Natural killer cell treated with Interleukin-12 subunit alpha and Interleukin-12 subunit beta and Interleukin-15 and Interleukin-18, amount 100 ng/mL, for 72 hours (primary cell): ENCODE measurements at places on chromosomes 13 and 19. TPM values are rescaled to one million over a fixed set of nuclear protein-coding genes. Genes with fewer than 3 reads are reported as not detected.
A peak's percentile ranks its signal among the peaks of the same experiment; 100 is the strongest.

GRCh38 chr13:100128373-100128772, 39.5 kb downstream of the PCCA start:
- H3K27me3 ChIP-seq: no peaks in the 10 kb centered on the region
- no peak for DNase-seq
- peaks cover 15% of the 10 kb centered on the region for H3K4me1 ChIP-seq

GRCh38 chr19:34241513-34242337, 12.6 kb upstream of the GARRE1 start:
- no peaks in the 10 kb centered on the region for H3K27me3 ChIP-seq
- H3K36me3 ChIP-seq: no peaks in the 10 kb centered on the region
- H3K27ac ChIP-seq: no peak overlapping the region
- H3K4me1 ChIP-seq: no peaks in the 10 kb centered on the region
- no peak overlapping the region for H3K4me3 ChIP-seq

DNA sequence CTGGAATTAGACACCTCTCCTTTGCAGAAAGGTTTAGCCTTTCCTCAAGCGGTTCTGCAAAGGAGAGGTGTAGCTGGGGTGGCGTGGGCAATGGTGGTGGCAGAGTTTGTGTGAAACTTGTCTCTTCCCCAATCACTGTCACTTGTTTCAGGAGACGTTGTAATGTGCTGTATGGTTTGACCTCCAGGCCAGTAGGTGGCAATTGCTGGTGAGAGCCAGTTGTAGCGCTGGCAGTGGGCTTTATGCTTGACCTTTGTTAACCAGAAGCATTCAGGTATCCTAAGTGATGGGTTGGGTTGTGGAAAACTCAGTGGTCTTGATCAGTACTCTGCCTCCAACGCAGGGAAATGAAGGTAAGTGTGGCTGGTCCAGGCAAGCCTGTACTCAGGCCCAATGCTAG, 12.7 kb upstream of the LILRA5 start:
- no peaks in the 10 kb centered on the region for H3K36me3 ChIP-seq
- H3K4me3 ChIP-seq: no peak overlapping the region
- DNase-seq: no peak
- no peak overlapping the region for H3K27ac ChIP-seq

DNA sequence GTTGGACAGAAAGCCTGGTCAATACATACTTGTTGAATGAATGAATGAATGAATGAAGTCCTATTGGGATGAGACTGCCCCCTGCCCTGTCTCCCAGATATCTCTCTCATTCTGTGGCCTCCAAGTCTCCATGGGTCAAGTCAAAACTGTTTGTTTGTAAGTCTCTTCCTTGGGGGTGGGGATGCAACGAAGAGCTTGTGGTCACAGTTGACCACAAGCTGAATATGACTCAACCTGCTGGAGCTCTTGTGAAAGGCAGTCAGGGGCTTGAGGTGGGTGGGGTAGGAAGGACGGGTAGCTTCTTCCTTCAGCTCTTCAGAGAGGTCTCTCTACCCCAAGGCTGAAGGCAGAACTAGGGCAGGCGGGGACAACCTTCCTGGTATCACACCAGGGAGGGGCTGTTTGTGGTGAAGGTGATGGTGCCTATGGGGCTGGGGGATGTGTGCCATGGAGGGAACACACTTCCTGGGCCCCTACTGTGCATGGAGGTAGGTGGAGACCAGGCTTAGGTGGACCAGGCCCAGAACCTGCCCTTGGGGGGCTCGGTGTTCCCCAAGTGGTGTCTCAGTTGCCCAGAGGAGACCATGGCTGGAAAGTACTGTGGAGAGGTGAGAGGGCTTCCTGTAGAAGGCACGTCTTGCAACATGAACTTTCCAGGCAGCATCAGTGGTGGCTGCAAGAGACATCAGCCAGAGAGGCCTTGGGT, 8.0 kb downstream of the MYO1F start:
- H3K27me3 ChIP-seq: no peaks in the 10 kb centered on the region
- H3K27ac ChIP-seq: peak overlapping the region; percentile 89
- peak; percentile 94 for DNase-seq
- peaks cover 12% of the 10 kb centered on the region for H3K36me3 ChIP-seq
- peaks cover 73% of the 10 kb centered on the region for H3K4me1 ChIP-seq

GRCh38 chr19:46844067-46844489, 6.6 kb downstream of the AP2S1 start:
- peak; percentile 18 for DNase-seq
- H3K4me3 ChIP-seq: no peak overlapping the region
- H3K27me3 ChIP-seq: no peaks in the 10 kb centered on the region
- no peaks in the 10 kb centered on the region for H3K36me3 ChIP-seq
- no peak overlapping the region for H3K27ac ChIP-seq

DNA sequence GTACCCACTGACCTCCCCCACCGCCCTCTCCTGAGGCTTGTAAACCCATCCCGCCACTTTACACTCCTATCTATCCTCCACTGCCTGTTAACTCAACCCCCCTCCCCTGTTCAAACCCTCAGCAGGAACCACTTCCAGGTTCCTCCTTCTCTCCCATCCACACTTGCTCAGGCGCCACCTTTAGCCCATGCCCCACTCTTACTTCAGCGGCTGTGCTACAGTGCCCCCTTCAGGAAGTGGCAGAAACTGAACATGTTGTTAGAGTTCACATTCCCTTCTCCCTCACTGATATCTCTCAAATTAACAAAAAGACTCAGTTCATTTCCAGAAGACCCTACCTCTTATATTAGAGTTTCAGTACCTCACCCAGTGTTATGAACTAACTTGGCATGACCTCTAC, 49.4 kb downstream of the ZNF91 start:
- H3K27me3 ChIP-seq: no peaks in the 10 kb centered on the region
- H3K27ac ChIP-seq: no peak overlapping the region
- H3K4me1 ChIP-seq: peaks cover 20% of the 10 kb centered on the region
- peaks cover 84% of the 10 kb centered on the region for H3K36me3 ChIP-seq

- no peaks in the 10 kb centered on the region for H3K27me3 ChIP-seq
- H3K4me1 ChIP-seq: no peaks in the 10 kb centered on the region
- H3K27ac ChIP-seq: no peak overlapping the region
- no peak overlapping the region for H3K4me3 ChIP-seq
- H3K36me3 ChIP-seq: peaks cover 20% of the 10 kb centered on the region
These were observed 19.2 kb downstream of the MIER2 start for GRCh38 chr19:325173-325936.

- no peak overlapping the region for H3K27ac ChIP-seq
- DNase-seq: no peak
- H3K4me1 ChIP-seq: peaks cover 15% of the 10 kb centered on the region
- no peaks in the 10 kb centered on the region for H3K36me3 ChIP-seq
- H3K4me3 ChIP-seq: no peak overlapping the region
- no peaks in the 10 kb centered on the region for H3K27me3 ChIP-seq
These were observed 16.9 kb downstream of the SMARCA4 start for GRCh38 chr19:10977742-10978092.

DNA sequence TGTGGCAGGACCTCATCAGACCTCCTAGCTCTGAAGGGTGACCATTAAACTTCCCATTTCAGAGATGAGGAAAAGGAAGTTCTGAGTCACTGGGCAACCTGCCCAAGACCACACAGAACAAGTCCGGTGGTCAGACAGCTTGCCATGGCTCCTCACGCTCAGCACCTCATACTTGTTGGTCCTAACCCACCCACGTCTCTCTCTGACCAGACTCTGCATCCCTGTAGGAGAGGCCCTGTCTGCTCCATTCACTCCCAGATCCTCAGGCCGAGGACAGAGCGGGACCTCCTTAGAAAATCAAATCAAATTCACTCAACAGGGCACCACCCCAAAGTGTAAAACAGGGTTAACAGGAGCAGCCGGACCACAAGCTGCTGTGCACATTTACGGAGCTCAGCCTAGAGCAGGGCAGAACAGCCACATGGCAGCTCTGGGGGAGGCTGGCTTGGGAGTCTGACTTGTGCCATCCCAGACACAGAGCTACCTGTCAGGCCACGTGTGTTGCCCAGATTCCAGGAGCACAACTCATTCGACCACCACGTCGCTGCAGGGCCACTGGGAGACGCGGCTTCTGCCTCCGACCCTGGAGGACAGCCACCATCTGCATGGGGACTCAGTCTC, 1.7 kb downstream of the MIER2 start:
- H3K27me3 ChIP-seq: peaks cover 6% of the 10 kb centered on the region
- H3K4me3 ChIP-seq: peak overlapping the region; percentile 82
- no peaks in the 10 kb centered on the region for H3K36me3 ChIP-seq
- peaks cover 51% of the 10 kb centered on the region for H3K4me1 ChIP-seq
- DNase-seq: no peak

DNA sequence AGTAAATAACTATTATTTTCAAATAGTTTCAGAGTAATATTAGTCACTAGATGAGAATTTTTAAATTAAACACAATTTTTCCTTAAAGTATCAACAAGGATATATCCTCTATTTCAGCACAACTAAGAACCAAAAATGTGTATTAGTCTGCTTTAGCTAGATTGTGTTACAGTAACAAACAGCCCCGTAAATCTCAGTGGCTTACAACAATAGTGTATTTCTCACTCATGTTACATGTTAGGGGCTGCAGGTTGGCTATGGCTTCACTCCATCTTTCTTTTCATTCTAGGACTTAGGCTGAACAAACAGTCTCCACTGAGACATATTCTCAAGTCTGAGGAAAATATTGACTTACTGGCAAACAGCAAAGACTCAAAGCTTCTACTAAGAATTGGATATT, 11.6 kb upstream of the SUCLA2 start:
- DNase-seq: no peak
- H3K4me3 ChIP-seq: no peak overlapping the region
- no peaks in the 10 kb centered on the region for H3K4me1 ChIP-seq
- H3K27me3 ChIP-seq: no peaks in the 10 kb centered on the region

DNA sequence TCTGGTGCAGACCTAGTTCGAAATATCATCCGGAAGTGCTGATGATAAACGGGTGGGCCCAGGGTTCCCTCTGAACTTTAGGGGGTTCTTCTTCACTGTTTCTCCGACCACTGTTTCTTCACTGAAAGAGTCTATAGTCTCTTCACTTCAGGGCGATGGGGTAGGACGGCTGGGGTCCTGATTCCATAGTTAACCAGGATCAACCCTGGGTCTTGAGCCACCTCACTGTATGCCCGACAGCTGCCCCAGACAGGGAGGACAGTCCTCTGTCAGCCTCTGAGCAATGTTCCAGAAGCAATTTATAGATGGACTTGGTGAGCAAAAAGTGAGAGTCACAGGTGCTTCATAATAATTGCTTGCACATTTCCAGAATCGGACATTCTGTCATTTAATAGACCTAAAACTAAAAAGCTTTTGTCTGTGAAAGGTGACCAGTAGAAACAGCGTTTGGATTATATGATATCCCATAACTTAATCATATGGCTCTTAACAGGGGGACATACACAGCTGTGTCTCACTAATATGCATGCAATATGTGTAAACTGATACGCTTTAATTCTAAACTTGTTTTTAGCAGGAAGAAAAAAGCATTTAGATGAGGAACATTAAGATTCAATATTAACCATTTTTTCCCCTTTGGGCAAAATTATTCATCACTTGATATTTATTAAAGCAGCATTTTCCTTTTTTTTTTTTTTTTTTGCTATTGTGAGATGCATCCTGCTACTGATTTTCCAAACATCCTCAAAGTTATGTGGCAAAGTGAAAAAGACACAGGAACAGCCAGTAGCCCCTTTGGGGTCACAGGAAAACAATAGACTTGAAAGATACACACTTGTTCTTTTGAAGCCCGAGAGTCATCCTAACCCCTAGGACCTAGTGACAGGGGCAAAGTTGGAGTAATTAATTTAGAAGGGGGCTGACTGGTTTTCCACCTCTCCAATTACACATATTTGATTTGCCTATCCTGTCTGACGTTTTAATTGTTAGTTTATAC, 277.0 kb downstream of the ZNF536 start:
- H3K4me1 ChIP-seq: no peaks in the 10 kb centered on the region
- H3K36me3 ChIP-seq: no peaks in the 10 kb centered on the region

DNA sequence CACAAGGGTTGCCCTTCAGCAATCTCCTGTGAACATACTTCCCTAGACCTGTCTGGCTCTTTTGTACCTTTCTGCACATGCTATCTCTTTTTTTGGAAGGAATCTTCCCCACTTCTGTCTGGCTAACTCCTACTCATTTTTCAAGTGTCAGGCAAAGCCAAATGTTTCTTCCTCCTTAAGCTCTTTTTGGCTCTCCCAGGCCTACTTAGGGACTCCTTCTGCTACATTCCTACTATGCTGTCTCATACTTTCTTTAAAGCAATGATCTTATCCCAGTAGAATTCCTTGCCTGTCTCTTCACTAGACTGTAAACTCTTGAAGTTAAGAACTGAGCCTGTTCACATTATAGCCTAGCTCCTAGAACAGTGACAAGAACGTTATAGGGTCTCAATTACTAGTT, 114.9 kb upstream of the WASF3 start:
- peaks cover 8% of the 10 kb centered on the region for H3K27me3 ChIP-seq
- H3K4me3 ChIP-seq: no peak overlapping the region
- no peak overlapping the region for H3K27ac ChIP-seq
- H3K36me3 ChIP-seq: peaks cover 3% of the 10 kb centered on the region

DNA sequence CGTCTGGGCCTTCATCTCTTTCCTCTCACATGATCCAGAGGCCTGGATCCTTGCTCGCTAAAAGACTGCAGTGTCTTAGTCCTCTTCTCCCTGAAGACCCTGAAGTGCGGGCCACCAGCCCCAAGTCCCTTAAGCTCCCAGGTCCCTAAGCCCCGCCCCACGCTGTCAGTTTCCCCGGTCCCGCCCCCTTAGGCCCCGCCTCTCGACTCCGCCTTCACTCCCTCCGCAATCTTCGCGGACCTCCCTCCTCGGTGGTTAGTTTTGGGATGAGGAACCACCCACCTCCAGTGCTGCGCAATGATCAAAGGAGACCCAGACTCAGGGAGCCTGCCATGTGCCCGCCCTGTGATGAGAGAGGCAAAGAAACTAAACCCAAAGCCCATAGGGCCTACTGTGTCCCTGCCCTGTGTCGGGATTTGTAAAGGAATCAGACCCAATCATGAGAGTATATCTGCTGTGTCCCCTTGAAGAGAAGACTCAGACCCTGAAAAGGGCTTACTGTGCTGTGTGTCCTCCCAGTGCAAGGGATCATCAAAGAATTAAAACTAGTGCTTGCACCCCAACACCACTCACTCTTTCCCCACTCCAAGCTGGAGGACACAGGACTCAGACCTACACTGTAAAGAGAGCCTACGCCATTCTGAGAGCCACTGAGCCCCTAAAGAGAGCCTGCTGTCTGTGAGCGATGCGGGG, 3.0 kb upstream of the COX6B1 start:
- H3K4me3 ChIP-seq: peak overlapping the region; percentile 85
- H3K27ac ChIP-seq: peak overlapping the region; percentile 71
- H3K36me3 ChIP-seq: no peaks in the 10 kb centered on the region
- peak; percentile 80 for DNase-seq

- H3K4me3 ChIP-seq: no peak overlapping the region
- peaks cover 5% of the 10 kb centered on the region for H3K4me1 ChIP-seq
- peaks cover 15% of the 10 kb centered on the region for H3K27me3 ChIP-seq
These were observed 1.7 kb downstream of the CEACAM5 start for GRCh38 chr19:41709951-41710645.

- H3K27ac ChIP-seq: no peak overlapping the region
- peaks cover 14% of the 10 kb centered on the region for H3K36me3 ChIP-seq
- no peaks in the 10 kb centered on the region for H3K27me3 ChIP-seq
- H3K4me1 ChIP-seq: peaks cover 8% of the 10 kb centered on the region
- DNase-seq: no peak
- H3K4me3 ChIP-seq: no peak overlapping the region
These were observed 8.7 kb upstream of the INSL3 start for GRCh38 chr19:17829855-17830566.

GRCh38 chr13:70568571-70568970, 460.3 kb upstream of the KLHL1 start:
- H3K4me3 ChIP-seq: no peak overlapping the region
- H3K27ac ChIP-seq: no peak overlapping the region
- no peaks in the 10 kb centered on the region for H3K36me3 ChIP-seq
- no peaks in the 10 kb centered on the region for H3K4me1 ChIP-seq
- DNase-seq: no peak

GRCh38 chr13:113445791-113446487, 7.3 kb downstream of the ADPRHL1 start:
- no peaks in the 10 kb centered on the region for H3K4me1 ChIP-seq
- H3K27me3 ChIP-seq: no peaks in the 10 kb centered on the region
- peaks cover 6% of the 10 kb centered on the region for H3K36me3 ChIP-seq
- H3K27ac ChIP-seq: no peak overlapping the region
- H3K4me3 ChIP-seq: no peak overlapping the region
- no peak for DNase-seq

Gene KIR2DL1
- 11.4 TPM for total RNA-seq
